ENCODE measurements at places on chromosomes 7 and 10. TPM values are rescaled to one million over a fixed set of nuclear protein-coding genes. Genes with fewer than 3 reads are reported as not detected.

Gene ADRA2A
- polyA plus RNA-seq = 1.2 TPM

Gene CCDC186
- polyA plus RNA-seq = 4.8 TPM

Gene DLG5
- 2.4 TPM for polyA plus RNA-seq

Gene DYNC1I1
- 0.21 TPM for polyA plus RNA-seq

Gene FGFBP3
- 1.0 TPM for polyA plus RNA-seq

- H3K4me1 ChIP-seq = no peaks in the 10 kb centered on the region
- DNase-seq = peak; percentile 62
- no peak overlapping the region for H3K4me3 ChIP-seq
- no peaks in the 10 kb centered on the region for H3K36me3 ChIP-seq
- H3K27ac ChIP-seq = no peak overlapping the region
These were observed 178.7 kb upstream of the PPP2R2D start for GRCh38 chr10:131722121-131722520.

GRCh38 chr10:91629715-91630549 is 2.9 kb downstream of the PPP1R3C start:
- H3K36me3 ChIP-seq = no peaks in the 10 kb centered on the region
- H3K4me1 ChIP-seq = peaks cover 7% of the 10 kb centered on the region
- H3K4me3 ChIP-seq = no peak overlapping the region
- H3K27ac ChIP-seq = no peak overlapping the region
- no peak for DNase-seq

- no peaks in the 10 kb centered on the region for H3K4me1 ChIP-seq
- no peak overlapping the region for H3K27ac ChIP-seq
- H3K36me3 ChIP-seq = no peaks in the 10 kb centered on the region
- H3K27me3 ChIP-seq = peaks cover 9% of the 10 kb centered on the region
These were observed 568.4 kb downstream of the TCERG1L start for GRCh38 chr10:130742941-130743675.

DNA sequence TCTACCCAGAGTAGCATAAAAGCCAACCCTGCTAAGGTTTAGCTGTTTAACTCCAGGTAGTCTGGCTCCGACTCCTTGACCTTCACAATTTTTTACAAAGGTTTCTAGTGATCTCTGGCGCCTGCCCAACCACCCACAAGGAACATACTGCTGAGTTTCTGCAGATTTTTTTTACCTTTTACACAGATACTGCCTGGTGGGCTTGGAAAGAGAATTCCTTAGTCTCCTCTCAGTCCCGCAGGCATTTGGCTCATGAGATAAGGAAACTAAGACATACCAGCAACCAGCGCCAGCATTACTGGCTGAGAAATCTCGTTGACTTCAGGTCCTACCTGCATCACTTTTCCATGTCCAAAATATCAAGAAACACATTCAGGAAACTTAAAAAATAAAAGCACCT is 51.1 kb upstream of the LYZL1 start:
- H3K27me3 ChIP-seq = no peaks in the 10 kb centered on the region
- H3K4me1 ChIP-seq = no peaks in the 10 kb centered on the region
- no peak for DNase-seq
- H3K27ac ChIP-seq = no peak overlapping the region
- no peaks in the 10 kb centered on the region for H3K36me3 ChIP-seq
- H3K4me3 ChIP-seq = no peak overlapping the region

DNA sequence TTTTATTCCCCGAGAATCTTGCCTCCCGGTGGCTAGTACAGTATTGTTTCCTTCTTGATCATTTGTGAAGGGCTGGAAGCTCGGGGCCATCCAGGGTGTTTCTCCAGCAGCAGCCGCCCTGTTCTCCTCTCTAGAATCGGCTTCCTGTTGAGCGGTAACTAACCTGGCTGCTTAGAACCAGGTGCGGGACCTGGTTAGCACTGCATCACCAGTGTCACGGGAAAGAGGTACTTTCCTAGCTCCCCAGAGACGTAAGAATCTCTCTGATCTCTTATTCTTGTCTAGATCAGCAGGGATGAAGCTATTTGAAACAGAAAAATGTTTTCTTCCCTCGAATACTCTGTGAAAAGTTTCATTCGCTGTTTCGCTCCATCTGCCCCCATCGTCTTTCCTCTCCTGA is 239.2 kb downstream of the CELF2 start:
- no peak for DNase-seq
- no peaks in the 10 kb centered on the region for H3K27me3 ChIP-seq
- no peak overlapping the region for H3K27ac ChIP-seq

DNA sequence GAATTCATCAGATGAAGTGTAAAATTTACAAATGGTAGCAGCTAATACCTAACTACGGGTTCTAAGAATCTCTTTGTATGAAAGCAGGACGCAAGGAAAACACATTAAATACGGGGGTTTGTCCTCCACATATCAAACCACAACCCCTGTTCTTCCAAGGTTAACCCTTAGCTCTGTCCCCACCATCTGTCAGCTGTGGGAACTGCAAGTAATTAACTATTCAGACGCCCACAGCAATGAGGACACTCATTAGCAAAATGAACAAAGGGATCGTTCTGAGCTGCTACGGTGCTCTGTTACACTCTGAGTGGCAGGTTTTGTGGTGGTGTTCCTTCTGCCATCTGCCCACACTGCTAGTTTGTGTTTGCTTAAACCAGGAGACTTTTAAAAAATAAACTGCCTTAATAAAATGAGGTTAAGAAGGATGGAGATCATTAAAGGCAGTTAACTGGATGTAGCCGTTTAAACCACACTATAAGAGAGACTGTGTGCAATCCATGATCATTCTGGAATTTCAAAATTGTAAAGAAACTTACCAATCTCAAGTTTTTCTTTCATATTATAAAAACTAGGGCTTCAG is 51.4 kb downstream of the C10orf67 start:
- no peak overlapping the region for H3K27ac ChIP-seq
- peaks cover 24% of the 10 kb centered on the region for H3K27me3 ChIP-seq
- no peaks in the 10 kb centered on the region for H3K36me3 ChIP-seq
- no peaks in the 10 kb centered on the region for H3K4me1 ChIP-seq

DNA sequence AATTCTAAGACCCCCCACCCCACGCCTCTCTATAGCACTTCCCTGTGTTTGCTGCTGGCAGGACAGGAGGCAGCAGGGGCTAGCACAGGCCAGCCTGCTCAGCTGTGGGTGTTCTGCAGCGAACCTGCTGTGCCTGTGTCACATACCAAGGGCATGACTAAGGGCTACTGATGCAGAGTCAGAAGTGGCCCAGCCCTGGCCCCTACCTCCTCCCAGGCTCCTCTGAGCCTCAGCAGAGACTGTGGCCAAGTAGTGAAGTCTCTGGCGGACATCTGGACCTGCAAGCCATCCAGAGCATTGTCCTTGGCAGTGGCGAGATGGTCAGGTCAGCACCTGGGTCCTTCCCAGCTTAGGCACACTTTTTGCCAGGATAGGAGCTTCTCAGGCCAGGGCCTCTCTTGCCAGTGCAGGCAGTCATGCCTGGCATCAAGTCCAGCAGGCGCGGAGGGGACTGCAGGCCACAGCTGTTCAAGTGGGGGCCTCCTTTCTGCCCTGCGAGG is 116.3 kb upstream of the RET start:
- no peaks in the 10 kb centered on the region for H3K27me3 ChIP-seq
- no peak overlapping the region for H3K4me3 ChIP-seq
- H3K4me1 ChIP-seq = peaks cover 11% of the 10 kb centered on the region
- peak; percentile 60 for DNase-seq

GRCh38 chr10:46557319-46558121 is 1.1 kb upstream of the GPRIN2 start:
- H3K36me3 ChIP-seq = no peaks in the 10 kb centered on the region
- peaks cover 9% of the 10 kb centered on the region for H3K4me1 ChIP-seq
- peak; percentile 80 for DNase-seq
- peaks cover 50% of the 10 kb centered on the region for H3K27me3 ChIP-seq
- H3K4me3 ChIP-seq = no peak overlapping the region
- H3K27ac ChIP-seq = no peak overlapping the region

GRCh38 chr7:122643250-122643649 is 55.7 kb downstream of the RNF133 start:
- H3K27me3 ChIP-seq = no peaks in the 10 kb centered on the region
- no peaks in the 10 kb centered on the region for H3K36me3 ChIP-seq
- H3K27ac ChIP-seq = no peak overlapping the region
- H3K4me1 ChIP-seq = no peaks in the 10 kb centered on the region

DNA sequence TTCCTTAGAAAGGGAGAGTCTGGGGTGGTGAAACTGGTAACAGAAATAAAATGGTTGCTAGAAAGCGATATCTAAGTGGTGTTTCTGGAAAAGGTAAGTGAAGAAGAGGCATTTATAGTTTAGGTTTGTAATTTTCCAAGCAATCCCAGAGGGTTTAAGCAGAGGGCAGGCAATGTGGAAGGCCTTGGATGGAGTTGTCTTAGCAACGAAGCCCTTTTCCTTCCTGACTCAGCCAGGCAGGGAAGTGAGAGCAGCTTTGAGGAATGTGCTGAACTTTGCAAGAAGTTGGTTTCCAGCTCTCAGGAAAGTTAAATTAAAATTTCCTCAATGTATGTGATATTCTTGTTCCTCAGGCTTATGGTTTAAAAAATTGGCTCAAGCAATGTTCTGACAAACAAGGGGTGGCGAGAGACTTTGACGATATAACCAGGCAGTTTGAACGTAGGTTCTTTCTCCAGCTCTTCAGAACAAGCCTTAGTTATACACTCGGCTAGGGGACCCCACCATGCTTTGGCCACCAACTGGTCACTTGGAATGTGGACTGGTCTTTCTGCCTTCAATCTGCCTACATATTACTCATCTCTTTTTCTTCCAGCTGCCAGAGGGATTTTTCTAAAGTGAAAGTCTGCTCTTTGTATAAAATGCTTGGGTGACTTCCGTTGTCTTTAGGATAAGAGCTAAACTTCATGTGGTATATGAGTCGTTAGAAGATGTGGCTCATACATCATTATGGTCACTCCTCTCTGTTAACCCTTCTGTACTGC is 66.9 kb upstream of the SLC25A13 start:
- H3K36me3 ChIP-seq = no peaks in the 10 kb centered on the region
- H3K4me3 ChIP-seq = no peak overlapping the region
- peak overlapping the region; percentile 81 for H3K27ac ChIP-seq
- H3K4me1 ChIP-seq = no peaks in the 10 kb centered on the region
- DNase-seq = no peak

- H3K36me3 ChIP-seq = no peaks in the 10 kb centered on the region
- peak; percentile 85 for DNase-seq
- H3K27ac ChIP-seq = no peak overlapping the region
- H3K27me3 ChIP-seq = no peaks in the 10 kb centered on the region
- no peak overlapping the region for H3K4me3 ChIP-seq
These were observed 142.4 kb downstream of the SH3PXD2A start for GRCh38 chr10:103712898-103713498.

- H3K4me1 ChIP-seq = no peaks in the 10 kb centered on the region
- DNase-seq = no peak
- H3K27me3 ChIP-seq = peaks cover 13% of the 10 kb centered on the region
- H3K4me3 ChIP-seq = peak overlapping the region; percentile 62
- H3K27ac ChIP-seq = no peak overlapping the region
- H3K36me3 ChIP-seq = no peaks in the 10 kb centered on the region
These were observed 551 bp downstream of the KCND2 start for GRCh38 chr7:120273476-120273975.
